ENCODE measurements at places on chromosomes 4 and X.

DNA sequence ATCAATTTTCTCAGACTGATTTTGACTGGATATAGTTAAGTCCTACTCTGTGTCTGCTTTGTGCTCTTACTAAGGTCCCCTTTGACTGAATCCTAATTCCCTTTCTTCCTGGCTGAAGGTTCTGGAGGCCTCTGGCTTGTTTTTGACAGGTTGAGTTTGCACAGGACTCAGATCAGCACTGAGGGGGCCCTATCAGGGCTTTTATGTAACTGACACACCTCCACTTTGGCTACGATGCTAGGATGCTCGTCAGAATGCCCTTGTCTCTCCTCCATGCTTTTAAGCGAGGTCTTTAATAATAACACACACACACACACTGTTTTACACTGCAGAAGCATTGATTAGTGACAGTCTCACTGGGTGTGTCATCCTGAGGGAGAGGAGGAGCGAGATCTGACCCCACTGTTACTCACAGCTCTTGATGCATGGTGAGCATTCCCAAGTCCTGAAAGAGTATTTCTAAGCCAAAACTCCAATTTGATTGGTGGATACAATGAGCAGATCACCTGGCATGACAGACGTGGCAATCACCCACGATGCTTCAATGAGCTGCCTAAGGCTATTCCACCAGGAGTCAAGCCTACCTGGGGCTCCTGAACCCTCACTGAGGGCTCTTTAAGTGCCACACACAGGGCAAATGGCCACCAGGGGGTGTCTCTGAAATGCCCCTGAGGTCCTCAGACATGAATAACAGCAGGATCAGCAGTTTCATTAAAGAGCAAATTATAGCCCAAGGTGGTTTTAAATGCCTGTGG is 130.4 kb upstream of the CPEB2 start:
- DNase-seq, result no peak

- no peak for DNase-seq
These were observed 82.8 kb downstream of the ARSF start for GRCh38 chrX:3124031-3124430.

DNA sequence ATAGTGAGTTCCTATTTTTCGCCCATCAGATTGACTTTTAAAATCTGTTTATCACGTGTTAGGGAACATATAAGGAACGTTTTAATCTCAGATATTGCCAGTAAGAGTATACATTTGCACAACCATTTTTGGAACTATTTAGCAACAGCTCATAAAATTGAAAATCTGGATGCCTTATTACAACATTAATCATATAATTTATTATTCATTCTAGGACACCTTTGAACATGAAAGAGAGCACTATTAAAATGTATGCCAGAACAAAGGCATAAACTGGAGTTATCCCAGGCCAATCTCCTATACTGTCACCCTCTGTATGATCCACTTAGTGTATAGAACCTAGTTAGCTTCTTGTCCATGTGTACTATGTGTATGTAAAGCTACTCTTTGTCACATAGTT is 579.0 kb upstream of the MAGEB2 start:
- no peak for DNase-seq

- no peak for DNase-seq
These were observed 524 bp downstream of the RAB33A start for GRCh38 chrX:130172127-130172845.

- no peak for DNase-seq
These were observed 23.9 kb upstream of the TMSB4X start for GRCh38 chrX:12950851-12951594.

GRCh38 chr4:98657531-98658286 is 702 bp downstream of the TSPAN5 start:
- DNase-seq, result no peak

Data from stimulated activated CD8-positive, alpha-beta memory T cell treated with anti-CD3 and anti-CD28 coated beads, Interleukin-15, amount 100 ng/mL, for 24 hours (primary cell).